ENCODE measurements at places on chromosomes 13 and 19.

DNA sequence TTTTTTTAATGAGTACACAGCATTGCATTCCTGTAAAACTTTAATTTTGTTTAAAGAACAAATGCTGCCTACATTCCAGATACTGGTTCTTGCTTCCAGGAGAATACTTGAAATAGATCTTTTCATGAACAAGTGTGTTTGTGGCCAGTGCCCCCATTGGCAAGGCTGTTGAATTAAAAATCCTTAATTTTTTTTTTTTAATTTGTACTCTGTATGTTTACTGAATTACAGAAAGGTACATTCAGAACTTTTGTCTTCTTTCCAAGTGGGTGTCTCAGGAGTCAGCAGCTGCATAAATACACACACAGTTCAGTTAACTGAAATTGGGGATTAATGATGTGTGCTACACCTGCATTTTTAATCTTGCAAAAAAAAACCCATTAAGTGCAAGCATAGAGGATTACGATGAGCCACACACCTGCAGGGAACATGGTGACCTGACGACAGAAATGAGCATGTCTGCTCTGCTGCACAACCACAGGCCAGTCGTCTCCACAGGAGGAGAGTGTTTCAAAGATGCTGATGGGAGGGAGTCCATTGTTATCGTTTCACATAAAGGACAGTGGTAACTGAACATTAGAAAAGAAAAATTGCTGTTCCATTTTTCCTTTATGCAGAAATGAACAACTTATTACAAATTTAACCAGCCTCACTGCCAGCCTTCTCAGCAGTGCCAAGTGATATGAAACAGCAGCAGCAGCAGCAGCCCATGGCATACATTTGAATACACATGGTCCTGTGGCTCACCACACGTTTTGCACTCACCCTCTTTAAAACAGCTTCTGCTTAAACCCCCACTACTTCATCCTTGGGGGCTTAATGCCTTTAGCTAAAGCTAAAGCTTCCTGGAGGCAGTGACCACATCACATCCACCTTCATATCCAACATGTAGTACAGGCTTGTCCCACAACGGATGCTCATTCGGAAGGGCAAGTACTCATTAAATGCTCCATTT, 72.3 kb upstream of the RFC3 start:
- H3K36me3 ChIP-seq, result no peaks in the 10 kb centered on the region
- H3K4me1 ChIP-seq, result no peaks in the 10 kb centered on the region
- H3K27me3 ChIP-seq, result no peaks in the 10 kb centered on the region
- no peak overlapping the region for H3K27ac ChIP-seq
- no peak for DNase-seq
- no peak overlapping the region for H3K4me3 ChIP-seq

- no peak for DNase-seq
- no peak within 1 kb of the TSS for H3K4me3 ChIP-seq
- no peaks in the 10 kb centered on the region for H3K36me3 ChIP-seq
- no peaks in the 10 kb centered on the region for H3K27me3 ChIP-seq
- H3K27ac ChIP-seq, result peak within 1 kb of the TSS; percentile 1
These were observed at the start of gene RNF113B for GRCh38 chr13:98176777-98177608. Gene RNF113B, minus strand, starts transcription at chr13:98177269. Its CDS starts 33 bp downstream, at chr13:98177236.

DNA sequence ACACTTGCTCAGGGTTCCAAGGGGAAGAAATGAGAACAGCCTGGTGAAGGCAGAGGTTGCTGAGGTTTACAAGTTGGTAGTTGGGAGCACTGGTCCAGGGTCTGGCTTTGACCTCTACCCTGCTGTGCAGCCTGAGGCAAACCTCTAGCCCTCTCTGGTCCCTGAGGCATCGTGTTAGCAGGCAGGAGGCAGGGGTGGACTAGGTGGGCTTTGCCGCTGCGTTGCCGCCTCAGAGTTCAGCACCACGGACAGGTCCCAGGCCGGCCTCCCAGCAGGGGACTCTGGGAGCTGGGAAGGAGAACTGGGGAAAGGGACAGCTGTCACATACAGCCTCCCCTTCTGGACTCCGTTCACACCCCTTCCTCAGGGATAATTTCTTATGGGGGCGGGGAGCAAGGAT, 3.1 kb downstream of the NCAN start:
- no peak overlapping the region for H3K4me3 ChIP-seq
- peak; percentile 87 for DNase-seq
- H3K27ac ChIP-seq, result no peak overlapping the region
- no peaks in the 10 kb centered on the region for H3K4me1 ChIP-seq

- no peaks in the 10 kb centered on the region for H3K27me3 ChIP-seq
- peak; percentile 14 for DNase-seq
- H3K4me1 ChIP-seq, result peaks cover 2% of the 10 kb centered on the region
These were observed 43.8 kb downstream of the C13orf42 start for GRCh38 chr13:51067210-51067701.

DNA sequence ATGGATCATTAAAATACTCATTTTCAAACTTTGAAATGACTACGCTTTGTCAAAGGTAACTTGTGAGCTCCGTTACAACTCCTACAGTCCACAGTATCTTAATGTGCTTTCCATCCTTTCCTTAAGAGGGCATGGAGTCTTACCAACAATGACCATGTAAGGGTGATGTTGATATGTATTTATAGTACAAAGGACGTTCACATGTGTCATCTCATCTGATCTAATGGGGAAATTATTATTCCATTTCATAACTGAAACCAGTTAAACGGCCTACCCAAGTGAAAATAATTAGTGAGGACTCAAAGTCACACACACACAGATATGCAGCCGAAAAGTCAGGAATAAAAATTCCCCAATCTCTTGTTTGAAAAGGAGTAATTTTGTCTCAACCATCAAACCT, 9.6 kb downstream of the USP12 start:
- no peak overlapping the region for H3K4me3 ChIP-seq
- H3K27ac ChIP-seq, result no peak overlapping the region
- peaks cover 2% of the 10 kb centered on the region for H3K4me1 ChIP-seq
- H3K36me3 ChIP-seq, result no peaks in the 10 kb centered on the region

DNA sequence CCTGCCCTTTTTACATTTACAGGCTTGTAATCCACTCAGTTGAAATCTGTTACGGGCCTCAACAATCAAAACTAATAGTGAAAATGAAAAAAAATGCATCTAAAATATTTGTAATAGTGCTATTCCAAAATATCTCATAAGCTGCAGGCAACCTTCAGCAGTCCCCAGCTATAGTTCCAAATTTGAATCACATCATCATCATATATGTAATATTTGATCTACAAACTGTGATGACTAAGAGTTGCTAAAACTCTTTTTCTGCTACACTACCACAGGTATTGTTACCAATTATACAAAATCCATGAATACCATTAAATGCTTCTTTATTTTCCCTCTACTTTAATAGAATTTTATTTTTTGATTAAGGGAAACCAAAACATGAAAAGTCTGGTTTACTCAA, 121.4 kb upstream of the RFC3 start:
- no peaks in the 10 kb centered on the region for H3K27me3 ChIP-seq
- no peaks in the 10 kb centered on the region for H3K36me3 ChIP-seq
- DNase-seq, result no peak
- no peaks in the 10 kb centered on the region for H3K4me1 ChIP-seq

- DNase-seq, result peak; percentile 84
- no peaks in the 10 kb centered on the region for H3K27me3 ChIP-seq
- H3K36me3 ChIP-seq, result no peaks in the 10 kb centered on the region
These were observed 381 bp downstream of the CKAP2 start for GRCh38 chr13:52455677-52456041.

GRCh38 chr19:19746286-19747213, 13.6 kb upstream of the ZNF14 start:
- no peaks in the 10 kb centered on the region for H3K27me3 ChIP-seq
- no peak overlapping the region for H3K4me3 ChIP-seq
- H3K36me3 ChIP-seq, result no peaks in the 10 kb centered on the region
- no peak for DNase-seq
- H3K27ac ChIP-seq, result no peak overlapping the region

DNA sequence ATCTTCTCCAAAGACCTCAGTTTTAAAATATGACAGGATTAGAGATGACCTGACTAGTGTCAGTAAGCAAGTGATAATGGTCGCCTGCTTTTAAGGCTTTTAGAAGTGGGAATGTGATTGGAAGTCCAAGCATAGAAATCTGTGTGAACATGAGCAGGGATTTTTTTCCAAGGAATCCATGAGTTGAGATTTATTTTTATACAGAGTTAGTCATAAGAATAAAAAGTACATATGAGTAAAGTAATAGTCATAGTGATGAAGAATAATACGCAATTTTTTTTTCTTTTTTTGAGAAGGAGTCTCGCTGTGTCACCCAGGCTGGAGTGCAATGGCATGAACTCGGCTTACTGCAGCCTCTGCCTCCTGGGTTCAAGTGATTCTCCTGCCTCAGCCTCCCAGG, 1.6 kb downstream of the ZNF546 start:
- no peak overlapping the region for H3K27ac ChIP-seq
- peaks cover 6% of the 10 kb centered on the region for H3K4me1 ChIP-seq
- H3K36me3 ChIP-seq, result no peaks in the 10 kb centered on the region
- no peak overlapping the region for H3K4me3 ChIP-seq
- DNase-seq, result no peak

GRCh38 chr13:93360021-93360420, 133.4 kb downstream of the GPC6 start:
- no peak overlapping the region for H3K27ac ChIP-seq
- H3K4me3 ChIP-seq, result no peak overlapping the region
- H3K27me3 ChIP-seq, result no peaks in the 10 kb centered on the region
- no peaks in the 10 kb centered on the region for H3K4me1 ChIP-seq
- no peak for DNase-seq

DNA sequence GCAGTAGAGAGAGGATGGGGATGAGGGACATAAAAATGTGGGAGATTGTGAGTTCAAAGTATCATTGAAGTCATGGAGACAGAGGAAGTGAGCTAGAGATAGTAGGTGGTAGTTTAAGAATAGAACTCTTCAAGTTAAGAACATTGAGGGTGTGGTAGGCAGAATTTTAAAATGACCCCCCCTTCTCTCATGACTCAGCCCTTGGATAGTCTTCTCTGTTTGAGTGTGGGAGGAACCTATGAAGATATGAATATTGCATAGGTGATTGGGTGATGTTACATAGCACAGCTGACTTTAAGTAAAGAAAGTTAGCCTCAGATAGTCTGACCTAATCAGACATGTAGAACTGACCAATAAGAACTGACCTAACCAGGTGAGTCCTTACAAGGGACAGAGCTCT, 418.6 kb downstream of the FOXO1 start:
- DNase-seq, result no peak
- H3K27me3 ChIP-seq, result no peaks in the 10 kb centered on the region
- no peak overlapping the region for H3K27ac ChIP-seq
- H3K4me3 ChIP-seq, result no peak overlapping the region
- H3K4me1 ChIP-seq, result no peaks in the 10 kb centered on the region
- no peaks in the 10 kb centered on the region for H3K36me3 ChIP-seq

DNA sequence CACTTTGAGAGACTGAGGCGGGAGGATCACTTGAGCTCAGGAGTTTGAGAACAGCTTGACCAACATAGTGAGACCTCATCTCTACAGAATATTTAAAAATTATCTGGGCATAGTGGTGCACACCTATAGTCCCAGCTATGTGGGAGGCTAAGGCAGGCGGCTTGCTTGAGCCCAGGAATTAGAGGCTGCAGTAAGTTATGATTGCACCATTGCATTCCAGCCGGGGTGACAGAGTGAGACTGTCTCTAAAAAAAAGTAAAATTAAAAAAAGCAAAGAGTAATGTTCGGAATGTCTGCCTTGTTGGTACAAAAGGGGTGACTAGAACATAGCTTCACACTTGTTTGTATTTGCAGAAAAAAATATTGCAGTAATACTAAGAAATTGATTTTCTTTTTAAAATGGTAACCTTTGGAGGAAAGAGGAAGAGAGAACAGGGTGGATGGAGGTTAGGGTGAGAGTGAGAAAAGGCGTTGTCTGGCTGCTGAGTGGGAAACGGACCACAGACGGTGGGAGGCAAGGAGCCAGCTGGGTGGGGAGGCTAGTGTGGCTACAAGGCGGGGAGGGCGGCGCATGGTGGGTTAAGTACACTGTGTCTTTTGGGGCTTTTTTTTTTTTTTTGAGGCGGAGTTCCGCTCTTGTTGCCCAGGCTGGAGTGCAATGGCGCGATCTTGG, 10.2 kb downstream of the PPP1R14A start:
- DNase-seq, result no peak
- H3K4me1 ChIP-seq, result no peaks in the 10 kb centered on the region
- H3K36me3 ChIP-seq, result no peaks in the 10 kb centered on the region
- H3K27me3 ChIP-seq, result no peaks in the 10 kb centered on the region

DNA sequence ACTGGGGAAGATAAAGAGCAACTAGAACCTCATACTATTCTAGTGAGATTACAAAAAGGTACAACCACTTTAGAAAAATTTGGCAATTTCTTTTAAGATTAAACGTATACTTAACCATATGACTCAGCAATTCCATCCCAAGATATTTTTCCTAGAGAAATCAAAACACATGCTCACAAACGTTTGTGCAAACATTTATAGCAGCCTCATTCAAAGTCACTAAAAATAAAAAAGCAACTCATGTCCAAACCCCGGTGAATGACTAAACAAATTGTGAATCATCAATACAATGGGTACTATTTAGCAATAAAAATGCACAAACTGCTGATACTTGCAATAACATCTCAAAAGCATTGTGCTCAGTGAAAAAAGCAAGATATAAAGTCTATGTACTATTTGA, 121.5 kb downstream of the FRY start:
- no peaks in the 10 kb centered on the region for H3K27me3 ChIP-seq
- no peaks in the 10 kb centered on the region for H3K4me1 ChIP-seq
- H3K27ac ChIP-seq, result no peak overlapping the region
- no peaks in the 10 kb centered on the region for H3K36me3 ChIP-seq
- no peak for DNase-seq

- no peak overlapping the region for H3K27ac ChIP-seq
- DNase-seq, result peak; percentile 6
- no peaks in the 10 kb centered on the region for H3K27me3 ChIP-seq
These were observed 1.8 kb downstream of the ABHD13 start for GRCh38 chr13:108220041-108220440.

DNA sequence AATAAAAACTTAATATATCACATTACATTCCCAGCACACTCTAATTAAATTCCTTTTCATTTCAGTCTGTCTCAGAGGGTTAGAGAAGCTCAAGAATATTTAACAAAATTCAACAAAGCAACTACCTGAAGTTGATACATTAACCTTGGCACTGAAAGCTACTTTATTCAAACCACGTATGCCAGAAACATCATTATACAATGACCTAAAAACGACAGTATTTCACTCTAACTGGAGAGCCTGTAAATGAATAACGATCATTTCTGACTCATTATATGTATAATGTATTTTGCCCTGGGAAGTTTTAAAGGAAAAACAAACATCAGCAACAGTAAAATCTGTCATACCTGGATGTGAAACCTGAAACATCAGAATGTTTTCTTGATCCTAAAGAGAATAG, 270.1 kb downstream of the SLITRK5 start:
- no peaks in the 10 kb centered on the region for H3K4me1 ChIP-seq
- DNase-seq, result peak; percentile 12
- no peak overlapping the region for H3K27ac ChIP-seq
- no peaks in the 10 kb centered on the region for H3K27me3 ChIP-seq
- H3K36me3 ChIP-seq, result no peaks in the 10 kb centered on the region

- no peak overlapping the region for H3K27ac ChIP-seq
- no peaks in the 10 kb centered on the region for H3K36me3 ChIP-seq
- DNase-seq, result no peak
- H3K4me3 ChIP-seq, result no peak overlapping the region
- H3K27me3 ChIP-seq, result no peaks in the 10 kb centered on the region
These were observed 12.7 kb downstream of the LYL1 start for GRCh38 chr19:13089857-13090507.
